H1 (cell line): ENCODE measurements at places on chromosomes 11 and 22.

- peak; percentile 86 for DNase-seq
Measured at GRCh38 chr11:46296528-46297448, 19.3 kb downstream of the CREB3L1 start.

DNA sequence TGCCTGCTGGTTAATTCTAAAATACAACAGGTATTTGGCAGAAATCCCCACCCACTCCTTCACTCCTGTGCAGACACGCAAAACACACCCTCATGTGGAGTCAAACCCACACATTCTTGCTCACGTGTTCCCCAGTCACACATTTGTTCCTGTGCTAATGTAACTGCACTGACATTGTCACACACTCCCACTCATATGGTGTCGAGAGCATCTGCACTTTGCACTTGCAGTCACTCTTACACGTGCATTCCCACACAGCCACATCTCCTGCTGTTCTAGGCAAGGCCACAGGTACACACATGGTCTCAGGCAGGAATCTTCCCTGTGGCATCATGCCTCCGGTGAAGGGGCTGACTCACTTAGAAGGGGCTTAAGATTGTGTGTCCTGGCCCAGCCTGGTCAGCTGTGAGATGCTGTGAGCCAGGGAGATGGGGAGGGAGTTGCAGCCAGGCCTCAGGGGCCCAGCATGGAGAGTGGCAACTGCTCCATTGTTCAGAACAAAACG lies 395.0 kb downstream of the TENM4 start:
- DNase-seq: no peak

- DNase-seq: no peak
Measured at GRCh38 chr11:72951193-72951592, 137.0 kb downstream of the ATG16L2 start.

DNA sequence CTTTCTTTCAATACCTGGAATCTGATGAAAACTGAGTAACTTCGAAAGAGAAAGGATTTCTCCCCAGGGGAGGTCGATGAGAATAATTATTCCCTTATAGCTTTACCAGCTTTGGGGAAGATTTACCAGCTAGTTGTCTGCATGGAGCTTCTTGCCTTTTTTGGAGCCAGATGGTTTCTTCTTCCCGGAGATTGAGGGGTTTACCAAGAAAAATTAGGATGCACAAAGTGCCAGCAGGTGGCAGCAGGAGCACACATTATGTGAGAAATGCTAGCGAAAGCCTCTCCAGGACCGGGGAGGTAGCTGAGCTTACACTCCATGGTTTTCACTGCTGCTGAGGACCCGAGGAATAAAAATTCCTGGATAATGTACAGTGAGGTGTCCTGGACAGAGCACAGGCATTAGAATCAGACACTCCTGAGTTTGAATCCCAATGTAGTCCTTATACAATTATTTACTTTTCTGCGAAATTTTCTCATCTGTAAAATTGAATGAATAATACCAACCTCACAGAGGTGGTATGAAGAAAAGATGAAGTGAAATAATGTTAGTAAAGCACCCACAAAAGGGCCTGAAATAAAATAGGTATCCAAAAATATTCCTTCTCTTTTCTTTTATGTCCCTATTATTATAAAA lies 46.0 kb upstream of the PARVA start:
- DNase-seq: peak; percentile 84

DNA sequence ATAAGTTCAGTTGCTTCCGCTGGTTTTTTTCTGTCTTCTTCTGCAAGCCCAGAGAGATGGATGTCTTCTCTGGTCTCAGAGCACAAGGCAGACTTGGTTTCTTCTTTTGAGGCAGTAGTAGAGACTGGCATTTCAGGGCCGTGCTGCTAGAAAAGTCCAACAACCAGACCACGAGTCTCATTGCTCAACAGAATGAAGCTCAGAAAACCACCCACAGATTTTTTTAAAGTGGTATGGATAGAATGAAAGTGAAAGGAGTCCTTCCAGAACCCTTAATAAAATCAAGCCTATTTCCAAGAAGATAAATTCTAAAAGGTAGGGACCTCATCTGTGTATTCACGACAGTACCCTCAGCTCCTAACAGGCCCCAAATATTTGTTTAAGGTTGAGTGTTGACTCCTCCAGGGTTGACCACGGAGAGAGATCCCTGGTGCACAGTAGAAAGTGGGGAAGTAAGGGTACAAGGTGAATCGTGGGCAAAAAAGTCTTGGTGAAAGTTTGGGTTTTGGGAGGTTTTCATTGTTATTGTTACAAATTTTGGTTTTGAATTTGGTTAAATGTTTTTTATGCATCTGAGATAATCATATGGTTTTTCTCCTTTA lies 43.6 kb upstream of the DDX6 start:
- DNase-seq: no peak
